Cortex of kidney (tissue), 1 donor: ENCODE measurements at places on chromosomes 3 and 15.

GRCh38 chr3:197519801-197520211 lies 36.0 kb downstream of the BDH1 start:
- no peak for DNase-seq

DNA sequence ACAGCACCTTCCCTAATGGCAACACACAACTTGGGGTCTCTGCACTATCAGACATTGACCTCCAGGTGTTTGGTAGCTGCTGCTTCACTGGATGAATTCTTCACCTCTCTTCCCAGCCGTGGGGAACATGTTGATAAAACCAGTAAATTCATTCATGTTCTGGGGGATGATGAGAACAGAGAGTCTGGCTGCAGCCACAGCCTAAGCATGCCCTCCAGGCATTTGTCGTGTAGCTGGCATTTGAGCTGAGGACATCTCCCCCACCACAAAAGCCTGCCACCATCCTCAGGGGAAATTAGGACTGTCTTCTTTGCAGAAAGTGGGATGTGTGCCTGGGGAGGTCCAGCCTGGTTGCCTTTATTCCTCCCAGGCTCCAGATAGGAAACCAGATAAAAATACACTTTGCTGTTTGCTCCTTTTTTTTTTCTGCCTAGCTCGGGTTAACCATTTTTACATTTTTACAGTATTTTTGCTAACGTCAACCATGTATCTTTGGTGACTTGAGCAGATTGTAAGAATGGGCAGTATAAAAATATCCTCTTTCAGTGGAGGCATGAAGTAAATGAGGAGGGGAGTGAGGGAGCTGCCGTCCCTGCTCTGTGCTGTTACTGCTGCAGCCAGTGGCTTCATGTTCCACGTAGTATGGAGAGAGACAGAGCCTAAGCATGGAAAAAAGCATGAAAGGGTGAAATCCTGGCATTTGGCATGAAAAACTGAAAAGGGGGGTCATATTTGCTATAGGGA lies 444.0 kb downstream of the EPHB1 start:
- no peak for DNase-seq

GRCh38 chr3:57960174-57960505 lies 48.1 kb upstream of the FLNB start:
- DNase-seq = no peak

GRCh38 chr3:142279965-142280590 lies 54.7 kb upstream of the GK5 start:
- no peak for DNase-seq

- DNase-seq = no peak
These were observed 37.6 kb downstream of the GBE1 start for GRCh38 chr3:81723732-81724313.

DNA sequence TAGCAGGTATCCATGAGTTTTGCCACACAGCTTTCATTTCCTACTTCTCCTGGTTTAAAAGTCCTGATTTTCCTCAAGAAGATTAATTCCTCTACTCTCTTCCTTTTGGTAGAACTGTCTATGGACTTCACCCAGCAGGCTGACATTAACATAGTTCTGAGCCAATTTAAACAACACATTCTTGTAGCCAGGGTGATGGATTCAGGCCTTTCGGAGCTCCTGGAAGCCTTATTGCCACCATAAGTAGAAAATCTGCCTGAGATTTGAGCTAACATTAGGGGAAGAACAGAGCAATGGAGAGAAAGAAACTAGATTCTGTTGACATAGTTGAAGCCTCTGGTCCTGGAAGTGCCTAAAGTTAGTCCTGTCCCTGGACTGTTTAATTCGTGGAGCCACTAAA lies 449.8 kb downstream of the TAFA4 start:
- DNase-seq = no peak

- DNase-seq = no peak
These were observed 14.4 kb downstream of the PAK6 start for GRCh38 chr15:40253167-40253790.

DNA sequence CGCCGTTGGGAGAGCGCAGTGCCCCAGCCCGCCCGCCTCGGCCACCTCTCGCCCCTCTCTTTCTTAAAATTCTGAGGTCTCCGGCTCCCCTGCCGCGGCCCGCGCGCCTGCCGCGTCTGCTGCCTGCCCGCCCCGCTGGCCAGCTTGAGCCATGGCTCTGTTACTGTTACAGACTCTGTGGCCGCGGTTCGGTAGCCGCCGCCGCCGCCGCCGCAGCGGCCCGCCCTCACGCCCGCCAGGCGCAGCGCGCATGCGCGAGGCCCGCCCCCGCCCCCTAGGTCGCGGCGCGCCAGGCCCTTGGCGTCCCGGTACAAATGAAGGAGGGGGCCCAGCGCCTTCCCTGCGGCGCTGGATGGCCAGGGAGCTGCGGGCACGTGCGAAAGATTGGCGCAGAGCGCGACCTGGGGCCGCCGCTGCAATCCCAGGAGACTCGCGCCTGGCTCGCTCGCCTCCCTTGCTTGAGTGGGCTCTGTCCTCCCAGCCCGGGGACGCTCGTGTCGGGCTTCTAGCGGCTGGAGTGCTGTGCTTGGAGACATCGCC lies at the start of gene ONECUT1:
ONECUT1 (minus strand) TSS at position 168 of the 540 bp plus-strand sequence. CDS start 452 bp downstream, outside the sequence.
- DNase-seq = no peak

DNA sequence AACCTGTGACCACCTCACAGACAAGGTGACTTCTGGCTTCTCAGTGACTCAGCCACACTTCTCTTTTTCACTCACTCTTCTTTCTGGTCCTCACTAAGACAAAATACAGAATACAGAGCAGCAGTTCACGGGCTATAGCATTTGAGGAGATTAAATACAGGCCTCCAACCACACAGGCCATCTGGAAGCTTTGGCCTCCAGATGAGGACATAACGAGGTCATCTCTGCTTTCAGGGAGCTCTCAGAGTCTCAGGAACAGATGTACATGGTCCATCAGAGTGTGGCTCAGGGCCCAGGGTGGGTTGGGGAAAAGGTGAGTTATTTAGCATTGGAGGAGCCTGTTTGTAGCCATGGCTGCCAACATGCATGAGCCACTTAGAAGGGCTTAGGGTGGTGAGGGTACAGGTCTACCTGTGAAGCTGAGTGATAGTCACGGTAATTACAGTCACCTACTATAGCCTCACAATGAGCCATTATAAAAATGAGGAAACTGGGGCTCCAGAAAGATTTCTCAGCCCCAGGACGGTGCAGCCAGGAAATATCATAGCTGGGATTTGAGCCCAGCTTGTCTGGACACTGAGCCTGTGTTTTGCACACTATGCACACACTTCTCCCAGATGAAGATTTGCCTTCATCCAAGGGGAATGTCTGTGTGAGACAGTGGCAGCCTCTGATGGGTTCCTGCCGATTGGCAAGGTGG lies 159.8 kb upstream of the CTDSPL start:
- DNase-seq = no peak

GRCh38 chr3:194808640-194809097 lies 123.0 kb downstream of the FAM43A start:
- DNase-seq = no peak

DNA sequence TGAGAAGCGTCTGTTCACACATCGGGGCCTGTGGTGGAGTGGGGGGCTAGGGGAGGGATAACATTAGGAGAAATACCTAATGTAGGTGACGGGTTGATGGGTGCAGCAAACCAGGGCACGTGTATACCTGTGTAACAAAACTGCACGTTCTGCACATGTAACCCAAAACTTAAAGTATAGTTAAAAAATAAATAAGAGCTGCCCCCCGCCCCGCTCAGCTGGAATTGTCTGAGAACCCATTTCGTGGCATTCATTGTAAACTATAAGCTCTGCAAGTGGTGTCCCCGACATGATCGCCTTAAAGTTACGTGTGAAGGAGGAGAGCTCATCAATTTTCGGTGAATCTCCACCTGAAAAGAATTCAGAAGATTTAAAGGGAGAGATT lies 7.3 kb upstream of the LIPH start:
- no peak for DNase-seq

DNA sequence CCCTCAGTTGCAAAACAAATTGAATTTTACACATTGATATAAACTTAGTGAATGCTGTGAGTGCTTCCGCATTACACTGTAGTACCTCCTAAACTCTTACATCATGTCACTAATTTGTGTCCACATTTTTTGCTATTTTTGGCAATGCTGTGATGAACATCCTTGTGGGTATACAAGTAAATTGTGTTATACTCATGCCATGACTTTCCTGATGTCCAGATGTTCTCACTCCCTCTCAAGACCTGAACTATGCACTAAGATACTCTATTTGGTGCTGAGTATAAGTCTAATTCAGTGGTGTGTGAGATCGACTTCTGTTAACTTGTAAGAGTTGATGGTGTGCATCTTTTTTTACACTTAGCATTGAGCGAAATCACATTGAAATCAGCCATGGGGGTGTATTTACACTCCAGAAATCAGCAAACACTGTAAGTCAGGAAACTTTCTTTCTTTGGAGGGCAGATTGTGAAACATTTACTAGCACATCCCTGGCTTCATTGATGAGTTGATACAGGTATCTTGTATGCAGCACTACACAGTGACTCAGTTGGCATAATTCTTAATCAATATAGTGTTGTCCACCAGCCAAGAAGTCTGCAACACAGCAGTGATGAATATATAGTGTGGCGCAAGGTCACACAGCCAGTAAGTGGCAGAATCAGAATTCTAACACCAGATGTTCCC lies 228.1 kb upstream of the RORA start:
- no peak for DNase-seq

DNA sequence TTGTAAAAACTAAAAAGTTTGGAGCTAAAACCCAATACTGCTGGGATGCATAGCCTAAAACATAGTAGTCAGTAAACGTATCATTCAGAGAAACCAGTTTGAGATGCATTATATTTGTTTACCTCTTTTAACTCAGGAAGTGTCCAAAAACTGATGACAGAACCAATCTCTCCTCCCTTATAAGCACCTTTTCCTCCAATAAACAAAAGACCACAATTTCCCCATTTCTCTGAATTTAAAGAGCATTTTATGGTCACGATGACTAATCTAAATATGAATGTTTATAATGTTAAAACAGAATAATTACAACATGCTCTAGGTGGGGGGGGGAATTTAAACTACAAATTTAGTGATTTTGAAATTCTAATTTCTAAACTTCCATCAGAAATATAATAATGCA lies 58.5 kb downstream of the CEP63 start:
- no peak for DNase-seq

GRCh38 chr15:40932156-40932555 lies 3.0 kb downstream of the DLL4 start:
- DNase-seq = no peak

- no peak for DNase-seq
These were observed 301.7 kb downstream of the NTRK3 start for GRCh38 chr15:87954793-87955192.

GRCh38 chr15:37107071-37107743 lies 6.9 kb upstream of the MEIS2 start:
- DNase-seq = no peak

DNA sequence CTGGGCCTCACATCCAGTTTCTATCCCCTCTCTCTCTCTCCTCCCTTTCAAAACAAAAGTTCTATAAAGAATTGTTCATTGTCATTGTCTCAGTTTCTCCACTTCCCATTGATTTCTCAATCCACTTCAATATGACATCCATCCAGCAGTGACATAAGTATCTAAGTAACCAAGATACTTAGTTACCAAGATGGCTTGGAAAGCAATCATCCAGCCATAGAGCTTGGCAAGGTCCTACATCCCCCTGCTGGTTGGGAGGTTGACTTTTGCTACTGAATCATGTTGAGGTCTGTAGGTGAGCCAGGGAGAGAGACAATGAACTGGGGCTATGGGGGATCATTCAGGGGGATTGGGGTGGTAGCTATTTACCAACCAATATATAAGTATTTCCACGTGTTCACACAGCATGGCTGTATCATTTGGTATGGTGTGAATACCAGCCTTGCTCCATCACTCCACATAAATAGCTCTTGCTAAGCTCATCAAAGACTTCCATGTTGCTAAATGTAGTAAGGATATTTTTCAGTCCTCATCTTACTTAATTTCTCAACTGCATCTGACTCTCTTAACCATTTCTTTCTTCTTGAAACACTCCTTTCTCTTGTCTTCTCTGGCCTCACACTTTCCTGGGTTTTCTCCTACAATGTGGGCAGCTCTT lies 58.8 kb upstream of the NTRK3 start:
- DNase-seq = no peak

GRCh38 chr3:126152458-126152857 lies 27.9 kb downstream of the ALDH1L1 start:
- DNase-seq = no peak

- DNase-seq = no peak
These were observed 104.5 kb downstream of the RARB start for GRCh38 chr3:25532431-25533162.

DNA sequence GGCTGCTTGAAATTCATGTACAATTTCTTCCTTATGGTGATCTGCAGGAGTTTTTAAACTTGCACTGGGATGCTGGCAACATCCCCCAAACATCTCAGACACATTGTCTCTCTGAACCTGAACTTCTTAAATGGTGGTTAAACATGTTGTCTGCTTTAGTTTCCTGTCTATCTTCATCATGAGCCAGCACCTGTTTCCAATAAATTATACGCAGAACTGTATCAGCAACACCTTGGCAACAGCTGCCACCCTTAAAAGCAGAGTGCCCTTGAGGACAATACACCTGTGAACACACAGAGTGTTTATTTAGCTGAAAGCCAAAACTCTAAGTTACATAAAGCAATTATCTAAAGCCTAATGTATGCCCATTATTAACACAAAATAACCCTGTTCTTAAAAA lies 242.9 kb downstream of the WNT5A start:
- DNase-seq = no peak

- no peak for DNase-seq
These were observed 14.6 kb downstream of the LSG1 start for GRCh38 chr3:194657439-194657838.

DNA sequence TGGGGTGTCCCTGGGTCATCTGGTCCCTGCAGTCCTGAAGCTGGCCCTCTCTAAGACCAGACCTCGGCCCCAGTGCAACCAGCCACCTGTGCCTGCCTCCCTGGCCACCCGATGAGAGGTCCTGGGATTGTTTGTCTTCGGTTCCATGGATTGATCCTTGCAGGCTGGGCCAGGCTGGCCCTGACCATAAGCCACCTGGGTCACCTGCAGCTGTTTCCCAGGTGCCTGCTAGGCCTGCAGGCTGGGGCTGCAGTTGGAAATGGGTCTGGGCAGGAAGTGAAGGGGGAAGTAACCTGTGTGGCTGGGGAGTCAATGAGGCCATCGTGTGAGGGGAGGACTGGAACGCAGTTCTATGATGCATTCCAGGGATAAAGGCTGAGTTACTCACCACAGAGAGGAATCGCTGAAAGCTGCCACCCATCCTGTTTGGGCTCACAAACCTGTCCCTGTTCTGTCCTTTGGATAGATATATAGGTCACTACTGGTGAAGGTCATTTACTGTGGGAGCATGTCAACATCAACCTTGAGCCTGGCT lies 30.9 kb upstream of the VPS8 start:
- no peak for DNase-seq

DNA sequence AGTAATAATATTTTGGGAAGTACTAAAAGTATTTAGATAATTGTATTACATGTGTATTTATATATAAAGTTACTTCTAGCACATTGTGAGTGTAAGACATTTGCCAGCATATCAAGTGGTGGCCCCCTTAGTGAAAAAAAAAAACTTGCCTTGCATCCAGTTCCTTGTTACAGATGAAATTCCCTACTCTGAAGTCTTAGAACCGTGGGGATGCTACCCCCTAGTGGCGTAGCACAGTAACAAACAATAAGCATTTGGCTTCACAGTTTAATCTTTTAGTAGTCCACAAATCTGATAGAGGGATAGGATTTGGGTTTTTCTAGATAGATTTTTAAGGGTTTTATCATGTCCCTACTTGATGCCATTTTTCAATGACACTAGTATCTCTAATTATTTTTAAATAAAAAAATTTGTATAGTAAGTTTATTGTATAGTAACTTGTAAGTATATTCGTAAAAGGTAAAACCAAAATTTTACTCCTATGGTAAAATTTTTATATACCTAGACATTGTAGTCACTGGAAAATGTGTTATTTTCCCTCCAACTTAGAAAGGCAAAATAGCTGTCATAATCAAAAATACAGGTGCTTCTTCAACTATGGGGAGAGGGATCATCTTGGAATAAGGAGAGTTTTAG lies 14.3 kb downstream of the SMC4 start:
- DNase-seq = no peak
